ENCODE measurements at places on chromosomes 7 and 10.
A peak's percentile ranks its signal among the peaks of the same experiment; 100 is the strongest.

DNA sequence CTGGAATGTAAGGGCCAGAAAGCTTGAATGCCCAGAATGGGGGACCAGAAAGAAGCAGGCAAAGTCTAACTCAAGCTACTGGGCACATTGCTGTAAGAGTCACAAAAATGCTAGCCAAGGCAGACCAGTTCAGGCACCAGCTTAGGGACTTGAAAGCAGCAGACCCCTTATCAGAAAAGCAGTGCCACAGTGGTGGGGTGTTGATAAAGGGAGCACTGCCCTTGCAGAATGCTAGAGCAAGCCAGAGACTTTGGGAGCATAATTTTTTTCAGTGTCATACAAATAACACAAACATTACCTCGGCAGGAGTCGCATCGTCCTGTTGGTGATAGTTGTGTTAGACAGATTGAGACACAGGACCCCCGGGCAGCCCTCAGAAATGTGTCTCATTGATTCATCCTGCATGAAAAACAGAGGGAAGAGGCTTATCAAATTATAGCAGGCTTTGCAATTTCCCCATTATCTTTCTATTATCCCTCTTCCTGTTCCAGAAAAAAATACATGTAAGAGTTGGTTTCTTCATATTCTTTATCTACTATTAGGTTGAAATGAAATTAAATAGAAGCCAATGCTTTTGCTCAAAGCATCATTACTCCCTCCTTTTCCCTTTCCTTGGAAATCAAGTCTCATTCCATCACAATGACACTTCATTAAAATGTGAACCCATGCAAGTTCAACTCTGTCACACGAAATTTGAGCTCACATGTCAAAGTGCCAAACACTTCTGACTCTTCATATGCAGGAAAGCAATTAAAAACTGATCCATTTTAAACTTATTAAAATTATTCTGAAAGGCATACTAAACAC, 13.4 kb downstream of the LRRC17 start:
- no peak for DNase-seq

GRCh38 chr10:96982149-96982930, 150.2 kb downstream of the LCOR start:
- DNase-seq: no peak

DNA sequence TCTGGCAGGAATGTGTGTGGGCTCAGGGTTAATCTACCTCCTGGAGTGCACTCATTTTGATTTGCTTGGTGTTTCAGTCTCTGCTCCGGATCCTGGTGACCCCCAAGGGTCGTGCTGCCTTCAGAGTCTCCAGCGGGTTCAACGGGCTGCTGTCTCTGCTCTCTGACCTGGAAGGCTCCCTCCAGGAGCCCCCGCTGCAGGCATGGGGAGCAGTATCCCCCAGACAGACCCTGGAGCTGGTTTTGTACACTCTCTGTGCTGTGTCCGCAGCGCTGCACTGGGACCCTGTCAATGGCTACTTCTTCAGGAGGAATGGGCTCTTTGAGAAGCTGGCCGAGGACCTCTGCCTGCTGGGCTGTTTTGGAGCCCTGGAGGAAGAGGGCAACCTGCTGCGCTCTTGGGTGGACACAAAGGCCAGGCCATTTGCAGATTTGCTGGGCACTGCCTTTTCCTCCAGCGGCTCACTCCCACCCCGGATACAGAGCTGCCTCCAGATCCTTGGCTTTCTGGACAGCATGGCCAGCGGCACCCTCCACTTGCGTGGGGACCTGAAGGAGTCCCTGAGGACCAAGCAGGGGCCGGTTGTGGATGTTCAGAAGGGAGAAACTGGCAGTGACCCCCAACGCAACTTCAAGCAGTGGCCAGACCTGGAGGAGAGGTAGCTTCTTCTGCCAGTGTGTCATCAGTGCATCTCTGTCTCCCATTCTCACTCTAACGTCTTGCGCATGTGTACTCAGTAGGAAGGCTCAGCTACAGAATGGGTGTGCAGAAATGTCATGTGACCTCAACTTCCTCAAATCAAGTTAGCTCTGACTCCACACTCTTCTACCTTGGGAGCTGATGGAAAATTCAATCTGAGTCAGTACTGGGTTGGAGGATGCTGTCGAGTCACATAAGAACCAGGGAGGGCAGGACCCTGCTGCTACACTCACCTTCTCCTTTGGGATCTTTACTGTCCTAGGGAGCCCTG, 58.5 kb downstream of the WDFY4 start:
- DNase-seq: no peak

GRCh38 chr10:36452851-36453250, 672.5 kb upstream of the ANKRD30A start:
- no peak for DNase-seq

- no peak for DNase-seq
Observed at GRCh38 chr10:101085846-101086245, 24.1 kb downstream of the KAZALD1 start.

DNA sequence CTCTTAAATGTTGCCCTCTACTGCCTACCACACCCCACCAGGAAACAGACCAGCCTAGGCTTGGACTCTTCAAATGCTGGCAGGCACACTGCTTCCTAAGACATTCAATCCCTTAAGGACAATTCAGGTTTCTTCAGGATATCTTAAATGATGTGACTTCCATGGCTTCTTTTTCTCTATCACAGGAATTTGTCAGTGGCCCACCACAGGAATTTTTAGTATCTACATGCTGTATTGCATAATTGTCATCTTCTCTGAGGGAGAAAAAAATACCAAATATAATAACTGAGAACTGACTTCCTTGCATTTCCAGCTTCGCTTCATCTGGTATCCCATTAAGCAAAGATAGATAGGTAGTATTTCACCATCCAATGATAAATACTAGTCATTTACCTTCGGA, 129.3 kb downstream of the WNT2 start:
- no peak for DNase-seq

DNA sequence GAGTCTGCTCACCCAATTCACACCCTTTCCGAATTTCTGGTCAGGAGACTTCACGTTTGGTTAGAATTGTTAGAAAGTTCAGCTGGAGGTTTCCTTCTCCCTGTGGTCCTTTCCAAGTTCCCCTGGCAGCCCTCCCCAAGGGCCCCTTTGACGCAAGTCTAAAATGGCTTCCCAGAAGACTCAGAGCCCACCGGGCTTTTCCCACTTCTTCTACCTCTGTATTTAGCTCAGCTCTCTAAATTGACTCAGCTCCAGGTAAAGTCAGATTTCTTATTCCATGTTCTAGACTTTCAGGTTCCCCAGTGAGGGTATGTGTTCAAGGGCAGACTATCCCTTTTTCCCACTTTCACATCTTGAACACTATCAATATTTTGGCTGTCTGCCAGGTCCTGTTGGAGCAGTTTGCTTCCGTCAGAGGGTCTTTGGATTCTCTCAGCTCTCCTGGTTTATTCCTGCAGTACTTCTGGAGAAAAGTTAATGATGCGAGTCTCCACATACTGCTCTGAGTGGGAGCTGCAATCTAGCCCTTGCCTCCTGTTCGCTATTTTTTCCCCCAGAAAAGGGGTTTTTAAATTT, 53.1 kb upstream of the ZNF273 start:
- DNase-seq: no peak

DNA sequence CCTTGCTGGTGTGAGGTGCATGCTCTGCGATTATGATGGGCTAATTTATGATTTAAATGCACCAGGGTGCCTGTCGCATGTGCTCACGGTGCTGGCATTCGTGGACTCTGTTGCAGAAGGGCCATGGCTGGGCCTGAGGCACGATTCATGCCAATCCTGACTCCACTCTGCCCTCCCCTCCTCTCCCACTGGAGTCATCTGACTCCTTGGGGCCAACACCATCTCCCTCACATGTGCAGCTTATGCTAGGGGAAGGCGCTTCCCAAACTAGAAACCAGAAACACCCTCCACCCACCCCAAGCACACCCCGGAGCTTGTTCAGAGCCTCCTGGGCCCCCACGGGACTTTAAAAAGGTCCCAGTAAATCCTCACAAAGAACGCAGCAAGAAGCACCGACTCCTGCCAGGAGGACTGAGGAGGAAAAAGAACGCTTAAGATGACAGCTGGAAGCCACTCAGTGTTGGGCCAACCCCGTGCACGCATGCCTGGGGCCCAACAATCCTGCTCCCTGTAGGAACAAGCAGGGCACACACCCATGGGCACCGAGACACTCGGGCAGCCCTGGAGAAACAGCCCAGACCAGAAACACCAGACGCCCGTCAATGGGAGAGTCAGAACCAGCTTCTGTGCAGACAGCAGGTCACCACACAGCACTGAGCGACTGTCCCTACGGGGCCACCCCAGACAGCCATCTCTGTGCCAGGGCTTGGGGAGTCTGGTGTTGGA, 14.1 kb downstream of the BRI3 start:
- DNase-seq: no peak

DNA sequence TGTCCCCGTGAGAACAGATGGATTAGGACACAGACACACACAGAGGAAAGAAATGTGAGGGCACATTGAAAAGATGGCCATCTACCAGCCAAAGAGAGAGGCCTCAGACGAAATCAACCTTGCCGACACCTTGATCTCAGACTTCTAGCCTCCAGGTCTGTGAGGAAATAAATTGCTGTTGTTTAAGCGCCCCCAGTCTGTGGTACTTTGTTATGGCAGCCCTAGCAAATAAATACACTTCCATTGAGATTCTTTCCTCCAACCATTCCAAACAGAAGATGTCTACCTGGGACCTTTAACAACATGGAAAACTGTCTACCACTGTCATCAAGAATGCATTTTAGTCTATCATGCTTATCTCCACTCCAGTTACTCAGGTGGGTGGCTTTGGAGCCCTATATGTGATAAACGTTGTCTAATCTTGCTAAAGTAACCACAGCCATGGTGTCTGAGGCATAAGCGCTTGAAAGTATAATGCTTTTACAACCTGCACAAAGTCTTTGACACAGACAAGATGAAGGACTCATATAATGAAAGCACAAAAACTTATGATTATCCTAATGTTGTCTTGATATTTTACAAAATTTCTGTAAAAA, 244.3 kb downstream of the MTERF1 start:
- no peak for DNase-seq

- DNase-seq: no peak
Observed at GRCh38 chr10:113527211-113527906, 25.5 kb upstream of the HABP2 start.

GRCh38 chr7:90492250-90492649, 22.8 kb downstream of the PTTG1IP2 start:
- no peak for DNase-seq

GRCh38 chr7:91067242-91067641, 197.0 kb upstream of the FZD1 start:
- DNase-seq: no peak

- DNase-seq: no peak
Observed at GRCh38 chr7:25656581-25657026, 428.3 kb upstream of the NPVF start.

DNA sequence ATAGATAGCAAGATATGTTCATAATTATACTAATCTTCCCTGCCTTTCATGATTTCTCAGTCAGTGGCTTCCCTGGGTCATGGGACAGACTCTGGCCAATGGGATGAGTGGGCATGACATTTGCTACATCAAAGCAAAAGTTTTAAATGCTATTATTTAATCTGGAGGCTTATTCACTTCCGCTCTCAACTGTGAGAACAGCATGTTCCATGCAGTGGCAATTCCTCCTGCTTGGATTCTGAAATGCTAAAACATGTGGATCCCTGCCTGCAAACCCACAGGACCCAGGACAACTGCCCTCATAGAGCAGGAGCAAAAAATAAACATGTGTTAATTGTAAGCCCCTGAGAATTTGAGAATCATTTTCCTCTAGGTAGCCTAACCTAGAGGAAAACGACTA, 1412.4 kb upstream of the CELF2 start:
- no peak for DNase-seq

GRCh38 chr10:28714401-28715053, 37.2 kb downstream of the BAMBI start:
- no peak for DNase-seq

DNA sequence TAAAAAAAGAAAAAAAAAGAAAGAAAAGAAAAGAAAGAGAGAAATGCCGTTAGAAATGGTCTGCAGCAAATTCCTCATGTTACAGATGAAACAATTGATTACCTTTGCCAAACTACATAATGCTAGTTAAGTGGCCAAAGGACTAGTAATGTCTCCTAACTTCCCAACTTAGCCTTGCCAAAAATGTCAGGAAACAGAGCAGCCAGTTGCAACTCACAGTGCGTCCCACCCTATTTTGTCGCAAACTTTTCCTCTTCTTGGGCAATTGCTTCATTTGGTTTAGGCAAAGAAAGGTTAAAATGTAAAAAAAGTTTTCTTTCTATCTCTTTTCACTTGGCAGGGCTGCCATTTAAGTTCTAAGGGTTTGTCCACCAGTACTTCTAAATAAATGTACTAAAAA, 53.1 kb downstream of the APBB1IP start:
- no peak for DNase-seq

- peak; percentile 70 for DNase-seq
Observed at GRCh38 chr7:100119970-100120732, 717 bp downstream of the CNPY4 start.

DNA sequence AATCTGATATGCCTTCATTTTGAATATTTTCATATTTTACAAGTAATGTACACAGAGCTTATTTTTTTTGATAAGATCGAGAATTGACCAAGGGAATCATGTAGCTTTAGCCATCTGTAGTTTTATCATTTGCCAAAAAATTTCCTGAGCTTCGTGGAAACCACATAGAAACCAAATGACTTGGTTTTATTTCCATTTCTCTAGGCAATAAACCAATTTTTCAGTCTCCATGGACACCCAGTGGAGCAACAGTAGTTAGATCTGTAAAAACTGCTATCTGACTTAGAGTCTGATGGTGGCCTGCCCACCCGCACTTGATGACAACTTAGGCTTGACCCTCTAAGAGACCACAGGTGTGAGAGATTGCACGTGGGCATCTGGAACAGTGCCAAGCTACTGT, 127.8 kb upstream of the CDK6 start:
- DNase-seq: no peak

GRCh38 chr7:133230591-133231194, 22.2 kb upstream of the EXOC4 start:
- no peak for DNase-seq

DNA sequence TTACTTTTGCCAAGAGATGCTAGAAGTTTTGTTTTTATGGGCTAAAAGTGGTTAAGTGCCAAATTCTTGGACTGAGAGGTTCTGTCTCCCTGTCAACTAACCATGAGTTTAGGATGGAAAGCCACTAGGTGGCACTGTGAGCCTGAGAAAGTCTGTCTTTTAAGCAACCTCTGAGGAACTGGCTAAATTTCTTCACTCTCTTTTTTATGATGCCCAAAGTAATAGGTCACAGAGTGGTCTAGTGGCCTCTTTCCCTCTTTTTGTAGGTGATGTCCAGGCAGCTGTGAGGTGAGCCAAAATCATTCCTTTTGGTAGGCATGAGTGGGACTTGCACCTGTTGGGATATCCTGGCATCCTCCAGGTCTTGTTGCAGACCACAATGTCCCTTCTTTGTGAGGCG, 56.8 kb downstream of the SND1 start:
- DNase-seq: peak; percentile 17

- no peak for DNase-seq
Observed at GRCh38 chr7:127632276-127632910, 14.5 kb upstream of the PAX4 start.

All from activated effector memory CD4-positive, alpha-beta T cell treated with Interleukin-2 at 50 U/mL for 16 hours (primary cell).